ENCODE measurements at places on chromosomes 1 and 21.

GRCh38 chr1:44032170-44032790, 1.0 kb upstream of the SLC6A9 start:
- DNase-seq, result no peak

GRCh38 chr1:119893238-119893791, 3.0 kb downstream of the ADAM30 start:
- no peak for DNase-seq

- no peak for DNase-seq
Observed at GRCh38 chr1:193060115-193060403, 647 bp downstream of the RO60 start.

DNA sequence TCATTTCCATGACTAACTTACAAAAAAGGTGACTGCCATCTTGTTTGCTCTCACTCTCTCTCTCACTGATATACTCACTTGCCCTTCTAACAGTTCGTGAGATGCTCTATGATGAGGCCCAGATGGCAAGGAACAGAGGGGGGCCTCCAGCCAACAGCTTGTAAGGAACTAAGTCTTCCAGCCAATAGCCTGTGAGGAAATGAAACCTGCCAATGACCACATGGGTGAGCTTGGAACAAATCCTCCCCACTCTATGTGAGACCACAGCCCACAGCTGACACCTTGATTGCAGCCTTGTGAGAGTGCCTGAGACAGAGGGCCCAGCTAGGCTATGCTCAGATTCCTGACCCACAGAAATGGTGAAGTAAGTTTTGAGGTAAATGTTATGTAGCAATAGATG, 153.7 kb downstream of the HHIPL2 start:
- DNase-seq, result no peak

GRCh38 chr21:26557106-26557505, 16.0 kb downstream of the CYYR1 start:
- DNase-seq, result no peak

- DNase-seq, result no peak
Observed at GRCh38 chr1:227349967-227350366, 31.7 kb upstream of the CDC42BPA start.

DNA sequence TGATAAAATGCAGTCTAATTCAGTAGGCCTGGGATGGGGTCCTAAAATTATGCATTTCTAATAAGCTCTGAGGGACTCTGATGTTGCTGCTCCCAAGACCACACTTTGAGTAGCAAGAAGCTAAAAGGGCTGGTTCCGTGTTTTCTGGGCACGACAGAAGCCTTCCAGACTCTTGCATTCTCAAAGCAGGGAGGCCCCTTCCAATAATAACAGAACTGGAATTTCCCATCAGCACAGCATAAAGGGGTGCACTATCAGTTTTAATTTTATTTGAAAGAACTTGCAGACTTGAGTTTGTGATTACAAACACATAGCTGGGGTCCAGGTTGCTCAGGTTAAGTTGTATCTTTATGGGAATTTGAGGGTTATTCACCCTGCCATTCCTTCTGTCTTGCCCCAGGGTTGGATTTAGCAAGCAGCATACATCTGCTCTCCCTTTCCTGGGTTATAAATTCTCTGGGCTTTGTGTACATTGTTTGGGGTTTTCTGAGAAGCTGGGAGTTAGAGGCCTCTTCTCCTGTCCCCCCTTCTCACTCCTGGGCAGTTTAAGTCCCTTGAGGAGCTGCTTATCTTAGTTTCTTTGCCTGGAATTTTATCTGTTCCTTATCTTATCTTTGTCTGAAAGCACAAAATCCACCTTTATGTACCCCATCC, 94.2 kb upstream of the SLC2A1 start:
- no peak for DNase-seq

GRCh38 chr1:174965362-174966007, 34.3 kb upstream of the CACYBP start:
- no peak for DNase-seq

DNA sequence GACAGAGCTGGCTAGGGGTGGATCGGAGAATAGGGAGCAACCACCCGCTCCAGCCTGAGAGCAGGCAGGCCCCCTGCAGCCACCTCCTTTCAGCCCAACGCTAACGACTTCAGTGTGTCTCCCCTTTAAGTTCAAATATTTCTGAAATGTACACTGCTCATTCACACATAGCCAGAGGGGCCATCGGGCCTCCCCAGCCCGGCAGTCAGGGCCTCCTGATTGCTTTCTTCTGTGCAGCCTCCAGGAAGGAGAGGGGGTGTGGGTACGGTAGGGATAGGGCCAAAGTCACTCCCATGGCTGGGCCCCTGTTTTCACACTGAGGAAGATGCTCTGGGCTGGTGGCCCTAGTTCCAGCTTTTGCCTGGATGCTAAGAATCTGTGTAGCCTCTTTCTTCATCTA, 64.8 kb downstream of the EPHB2 start:
- no peak for DNase-seq

- no peak for DNase-seq
Observed at GRCh38 chr21:21101911-21102310, 103.7 kb downstream of the NCAM2 start.
